ENCODE measurements at places on chromosomes 13 and 19. TPM values are rescaled to one million over a fixed set of nuclear protein-coding genes. Genes with fewer than 3 reads are reported as not detected.

DNA sequence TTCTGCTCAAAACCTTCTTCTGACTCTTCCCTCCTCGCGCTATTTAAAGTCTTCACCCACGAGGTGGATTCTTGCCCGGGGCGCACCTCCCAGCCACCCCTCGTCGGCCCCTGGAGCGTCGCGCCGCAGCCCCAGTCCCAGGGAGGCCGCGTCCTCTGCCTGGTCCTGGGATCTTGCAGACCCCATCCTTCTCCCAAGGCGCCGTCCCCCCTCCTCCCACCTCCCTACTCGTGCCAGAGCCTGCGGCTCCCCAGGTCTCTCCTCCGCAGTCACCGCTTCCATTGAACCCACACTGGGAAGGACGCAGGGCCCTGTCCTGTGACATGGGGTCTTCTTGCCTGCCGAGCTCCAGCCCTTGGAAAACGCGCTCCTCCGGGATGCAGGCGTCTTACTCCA is 486 bp downstream of the ZNF808 start:
- H3K27me3 ChIP-seq, result no peaks in the 10 kb centered on the region
- peak overlapping the region; percentile 78 for H3K4me3 ChIP-seq
- DNase-seq, result no peak
- H3K27ac ChIP-seq, result peak overlapping the region; percentile 88
- H3K4me1 ChIP-seq, result no peaks in the 10 kb centered on the region
- no peaks in the 10 kb centered on the region for H3K36me3 ChIP-seq

- DNase-seq, result no peak
- no peak overlapping the region for H3K4me3 ChIP-seq
- H3K27me3 ChIP-seq, result no peaks in the 10 kb centered on the region
- no peaks in the 10 kb centered on the region for H3K4me1 ChIP-seq
- no peaks in the 10 kb centered on the region for H3K36me3 ChIP-seq
- H3K27ac ChIP-seq, result peak overlapping the region; percentile 48
These were observed 56.4 kb downstream of the GGACT start for GRCh38 chr13:100532090-100532766.

DNA sequence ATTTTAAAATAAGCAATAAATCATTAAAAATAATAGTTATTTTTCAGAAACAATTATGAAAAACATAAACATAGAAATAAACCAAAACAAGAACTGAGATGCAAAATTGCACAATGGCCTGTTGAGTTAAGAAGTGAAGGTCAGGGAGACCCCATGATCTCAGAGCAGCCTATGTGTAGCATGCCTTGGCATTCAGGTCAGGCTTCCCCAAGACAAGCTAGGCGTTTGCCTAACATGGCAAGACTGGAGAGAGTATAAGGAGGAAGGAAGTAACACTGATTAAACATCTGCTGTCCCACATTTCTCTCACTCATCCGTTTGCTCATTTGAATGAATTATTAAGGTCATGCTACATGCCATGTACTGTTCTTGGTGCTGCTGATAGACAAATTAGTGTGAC is 291.8 kb downstream of the TSHZ3 start:
- DNase-seq, result no peak
- no peaks in the 10 kb centered on the region for H3K4me1 ChIP-seq
- H3K27me3 ChIP-seq, result no peaks in the 10 kb centered on the region
- H3K27ac ChIP-seq, result no peak overlapping the region
- no peak overlapping the region for H3K4me3 ChIP-seq

- no peaks in the 10 kb centered on the region for H3K36me3 ChIP-seq
- DNase-seq, result no peak
- H3K4me3 ChIP-seq, result no peak overlapping the region
- H3K27me3 ChIP-seq, result no peaks in the 10 kb centered on the region
- H3K27ac ChIP-seq, result no peak overlapping the region
These were observed 8.3 kb upstream of the MTRF1 start for GRCh38 chr13:41271456-41272285.

DNA sequence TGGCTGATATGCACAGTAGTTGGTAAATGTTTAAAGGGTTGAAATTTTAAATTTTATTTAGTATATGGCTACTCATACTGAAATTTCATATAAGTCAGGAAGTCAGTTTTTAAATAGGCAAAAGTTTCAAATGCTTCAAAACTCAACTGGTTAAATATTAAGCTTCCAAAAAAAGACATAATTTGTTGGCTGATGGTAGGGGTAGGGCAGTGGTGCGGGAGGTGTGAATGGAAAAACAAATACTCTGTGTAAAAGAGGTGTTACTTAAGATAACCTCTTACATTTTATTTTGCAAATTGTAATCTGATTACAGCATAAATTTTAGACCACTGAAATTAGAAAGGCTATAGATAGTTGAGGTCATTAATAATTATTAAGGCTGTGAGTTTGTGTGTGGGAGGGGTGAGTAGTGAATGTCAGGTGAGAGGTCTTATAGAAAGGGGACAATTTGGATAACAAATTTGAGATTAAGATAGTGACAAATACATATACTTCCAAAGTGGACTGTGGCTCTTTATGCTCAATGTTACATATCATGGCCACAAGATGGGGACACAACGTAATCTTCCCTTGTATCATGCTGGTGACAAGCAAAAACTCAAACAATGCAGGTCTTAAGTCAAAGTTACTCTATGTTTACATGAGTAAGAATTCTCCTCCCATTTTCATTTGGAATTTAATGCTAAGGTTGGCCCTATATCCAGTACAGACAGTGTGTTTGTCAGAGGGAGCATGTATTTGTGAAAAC is 36.6 kb upstream of the OXGR1 start:
- H3K4me1 ChIP-seq, result no peaks in the 10 kb centered on the region
- no peaks in the 10 kb centered on the region for H3K36me3 ChIP-seq
- no peak for DNase-seq
- H3K27ac ChIP-seq, result no peak overlapping the region
- H3K4me3 ChIP-seq, result no peak overlapping the region

- no peak overlapping the region for H3K27ac ChIP-seq
- H3K36me3 ChIP-seq, result no peaks in the 10 kb centered on the region
- no peak for DNase-seq
- no peaks in the 10 kb centered on the region for H3K4me1 ChIP-seq
- H3K4me3 ChIP-seq, result no peak overlapping the region
- H3K27me3 ChIP-seq, result no peaks in the 10 kb centered on the region
These were observed 9.4 kb upstream of the IGFL1 start for GRCh38 chr19:46220038-46220615.

GRCh38 chr19:49151267-49152118 is 3.7 kb downstream of the HRC start:
- H3K36me3 ChIP-seq, result no peaks in the 10 kb centered on the region
- no peaks in the 10 kb centered on the region for H3K27me3 ChIP-seq
- H3K27ac ChIP-seq, result peak overlapping the region; percentile 91
- H3K4me3 ChIP-seq, result peak overlapping the region; percentile 81
- H3K4me1 ChIP-seq, result peaks cover 5% of the 10 kb centered on the region

GRCh38 chr13:42649141-42649540 is 75.2 kb downstream of the TNFSF11 start:
- no peak for DNase-seq
- no peak overlapping the region for H3K4me3 ChIP-seq
- H3K27ac ChIP-seq, result no peak overlapping the region
- H3K27me3 ChIP-seq, result no peaks in the 10 kb centered on the region
- H3K36me3 ChIP-seq, result no peaks in the 10 kb centered on the region

DNA sequence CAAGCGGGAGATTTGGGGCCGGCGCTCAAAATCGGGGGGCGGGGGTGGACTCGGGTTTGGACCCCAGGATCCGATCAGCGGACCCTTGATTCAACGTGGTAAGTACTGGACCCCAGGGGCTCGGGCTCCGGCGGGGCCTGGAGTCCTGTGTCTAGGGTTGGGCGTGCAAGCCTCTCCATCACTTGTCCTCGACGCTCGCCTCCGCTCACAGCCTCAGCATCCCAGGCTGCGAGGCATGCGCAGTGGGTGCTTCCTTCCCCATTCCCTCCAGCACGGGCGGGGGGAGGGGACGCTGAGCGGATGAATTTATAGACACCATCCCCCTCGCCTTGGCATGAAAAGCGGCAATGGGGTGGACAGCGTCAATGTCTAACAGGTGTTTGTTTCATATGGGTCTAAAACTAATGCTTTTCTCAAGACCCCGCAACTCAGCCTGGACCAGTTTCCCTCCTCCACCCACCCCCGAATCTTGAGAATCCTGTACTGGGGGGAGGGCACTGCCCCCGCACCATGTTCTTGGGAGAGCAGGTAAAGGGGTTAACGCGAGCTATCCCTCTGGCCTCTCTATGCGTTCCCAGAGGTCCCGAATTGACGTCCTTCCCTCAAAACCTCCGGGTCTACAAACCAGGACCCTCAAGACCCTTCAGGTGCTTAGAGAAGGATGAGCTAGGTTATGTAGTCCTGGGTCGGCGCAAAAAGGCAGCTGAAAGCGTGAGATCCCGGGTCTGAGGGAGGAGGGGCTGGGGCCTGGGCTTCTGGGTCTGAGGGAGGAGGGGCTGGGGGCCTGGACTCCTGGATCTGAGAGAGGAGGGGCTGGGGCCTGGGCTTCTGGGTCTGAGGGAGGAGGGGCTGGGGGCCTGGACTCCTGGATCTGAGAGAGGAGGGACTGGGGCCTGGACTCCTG is 579 bp downstream of the CPT1C start:
- H3K27ac ChIP-seq, result peak overlapping the region; percentile 70
- H3K27me3 ChIP-seq, result no peaks in the 10 kb centered on the region

LRRC63 gene
- 0.16 TPM for total RNA-seq

GRCh38 chr19:5969476-5969875 is 8.5 kb downstream of the RANBP3 start:
- no peak overlapping the region for H3K4me3 ChIP-seq
- no peak for DNase-seq
- H3K4me1 ChIP-seq, result peaks cover 14% of the 10 kb centered on the region
- no peaks in the 10 kb centered on the region for H3K36me3 ChIP-seq

LHB gene
- total RNA-seq, result not detected

LIM2 gene
- total RNA-seq, result not detected

SIGLEC5 gene
- total RNA-seq, result 1.8 TPM

DNA sequence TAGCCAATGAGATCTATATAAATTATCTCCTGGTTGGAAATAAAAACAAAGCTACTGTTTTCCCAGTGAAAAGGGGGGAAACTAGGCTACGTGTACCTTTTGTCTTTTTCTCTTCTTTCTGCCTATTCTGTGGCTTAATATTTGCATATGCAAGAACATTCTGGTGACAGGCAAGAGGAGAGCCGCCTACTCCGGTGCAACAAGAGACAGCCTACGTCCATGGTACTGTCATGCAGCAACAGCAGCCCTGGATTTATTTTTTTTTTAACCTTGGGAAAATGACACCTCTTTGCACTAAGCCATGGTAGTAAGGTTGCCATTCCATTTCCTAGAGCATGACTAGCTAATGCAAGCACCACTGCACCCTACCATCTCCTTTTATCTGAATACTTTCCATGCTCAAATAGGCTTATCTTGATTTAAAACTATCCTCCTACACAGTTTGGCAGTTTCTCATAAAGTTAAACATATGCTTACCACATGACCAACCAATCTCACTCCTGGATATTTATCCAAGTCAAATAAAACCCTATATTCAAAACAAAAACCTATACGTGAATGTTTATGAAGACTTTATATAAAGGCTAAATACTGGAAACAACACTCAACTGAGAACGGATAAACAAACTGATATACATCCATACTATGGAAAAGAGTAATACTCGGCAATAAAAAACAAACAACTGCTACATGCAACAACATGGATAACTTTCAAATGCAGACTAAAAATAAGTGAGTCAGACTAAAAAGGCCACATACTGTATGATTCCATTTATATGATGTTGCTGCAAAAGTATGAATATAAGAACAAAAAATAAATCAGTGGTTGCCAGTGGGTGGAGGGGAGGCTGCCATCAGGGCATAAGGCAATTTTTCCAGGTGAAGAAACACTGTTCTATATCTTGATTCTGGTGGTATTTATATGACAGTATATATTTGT is 17.3 kb downstream of the NUFIP1 start:
- no peaks in the 10 kb centered on the region for H3K4me1 ChIP-seq
- no peak overlapping the region for H3K27ac ChIP-seq
- H3K27me3 ChIP-seq, result no peaks in the 10 kb centered on the region
- H3K36me3 ChIP-seq, result no peaks in the 10 kb centered on the region
- no peak overlapping the region for H3K4me3 ChIP-seq

GRCh38 chr13:83940742-83941141 is 58.5 kb upstream of the SLITRK1 start:
- H3K4me3 ChIP-seq, result no peak overlapping the region
- H3K27ac ChIP-seq, result no peak overlapping the region
- H3K4me1 ChIP-seq, result no peaks in the 10 kb centered on the region
- H3K27me3 ChIP-seq, result no peaks in the 10 kb centered on the region

DNA sequence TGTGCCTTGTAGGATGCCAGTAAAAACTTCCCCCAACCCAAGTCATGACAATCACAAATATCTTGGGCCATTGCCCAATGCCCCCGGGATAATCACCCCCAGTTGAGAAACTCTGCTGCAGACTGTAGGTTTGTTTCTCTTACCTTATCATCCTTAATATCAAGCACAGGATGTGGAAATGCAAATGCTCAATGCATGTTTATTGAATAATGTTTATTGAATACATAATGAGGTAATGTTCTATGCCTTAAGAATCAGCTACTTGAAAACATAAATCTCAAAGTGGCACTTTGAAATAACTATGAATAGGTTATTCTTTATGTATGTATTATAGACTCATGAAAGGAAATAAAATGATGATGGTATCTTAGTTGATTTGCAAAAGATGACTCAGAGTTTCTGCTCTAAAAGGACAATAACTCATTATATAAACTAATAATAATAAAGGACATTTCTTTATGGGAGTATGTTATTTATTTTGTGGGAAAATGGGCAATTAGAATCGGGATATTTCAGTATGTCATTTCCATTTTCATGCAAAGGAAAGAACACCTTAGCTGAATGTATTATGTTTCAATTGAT is 414.2 kb downstream of the EFNB2 start:
- no peaks in the 10 kb centered on the region for H3K36me3 ChIP-seq
- DNase-seq, result no peak
- H3K27me3 ChIP-seq, result no peaks in the 10 kb centered on the region
- no peak overlapping the region for H3K27ac ChIP-seq
- H3K4me3 ChIP-seq, result no peak overlapping the region

DNA sequence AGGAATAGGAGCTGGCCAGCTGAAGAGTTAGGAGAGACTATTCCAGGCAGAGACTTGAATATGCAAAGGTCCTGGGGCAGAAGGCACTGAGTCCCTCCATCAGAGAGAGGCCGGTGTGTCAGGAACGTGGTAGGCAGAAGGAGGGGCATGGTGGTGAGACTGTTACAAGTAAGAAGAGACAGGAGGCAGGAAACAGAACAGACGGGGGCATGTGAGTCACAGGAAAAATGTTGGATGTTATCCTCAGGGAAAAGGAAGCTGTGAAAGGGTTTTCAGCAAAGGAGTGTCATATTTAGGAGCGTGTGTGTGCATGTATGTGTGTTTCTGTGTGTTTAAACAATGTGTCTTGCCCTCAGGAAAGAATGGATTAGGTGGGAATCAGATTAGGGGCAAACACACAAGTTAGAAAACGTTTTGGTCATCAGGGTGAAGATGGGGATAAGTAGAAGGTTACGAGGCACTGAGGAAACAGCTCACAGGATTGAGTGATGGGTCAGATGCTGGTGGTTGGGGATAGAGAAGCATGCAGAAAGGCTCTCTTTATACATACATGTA is 1.1 kb downstream of the EDDM13 start:
- H3K4me1 ChIP-seq, result no peaks in the 10 kb centered on the region
- no peaks in the 10 kb centered on the region for H3K36me3 ChIP-seq
- H3K27ac ChIP-seq, result no peak overlapping the region
- H3K27me3 ChIP-seq, result no peaks in the 10 kb centered on the region
- no peak for DNase-seq

Measured in breast epithelium (tissue), 4 donors.